Psoas muscle (tissue), 8 donors: ENCODE measurements at places on chromosomes 11 and 22.

GRCh38 chr22:26522012-26522411 is 9.7 kb upstream of the TFIP11 start:
- no peaks in the 10 kb centered on the region for H3K36me3 ChIP-seq
- no peak for DNase-seq
- H3K4me1 ChIP-seq = peaks cover 11% of the 10 kb centered on the region
- no peaks in the 10 kb centered on the region for H3K27me3 ChIP-seq
- no peak overlapping the region for H3K27ac ChIP-seq
- H3K4me3 ChIP-seq = no peak overlapping the region

DNA sequence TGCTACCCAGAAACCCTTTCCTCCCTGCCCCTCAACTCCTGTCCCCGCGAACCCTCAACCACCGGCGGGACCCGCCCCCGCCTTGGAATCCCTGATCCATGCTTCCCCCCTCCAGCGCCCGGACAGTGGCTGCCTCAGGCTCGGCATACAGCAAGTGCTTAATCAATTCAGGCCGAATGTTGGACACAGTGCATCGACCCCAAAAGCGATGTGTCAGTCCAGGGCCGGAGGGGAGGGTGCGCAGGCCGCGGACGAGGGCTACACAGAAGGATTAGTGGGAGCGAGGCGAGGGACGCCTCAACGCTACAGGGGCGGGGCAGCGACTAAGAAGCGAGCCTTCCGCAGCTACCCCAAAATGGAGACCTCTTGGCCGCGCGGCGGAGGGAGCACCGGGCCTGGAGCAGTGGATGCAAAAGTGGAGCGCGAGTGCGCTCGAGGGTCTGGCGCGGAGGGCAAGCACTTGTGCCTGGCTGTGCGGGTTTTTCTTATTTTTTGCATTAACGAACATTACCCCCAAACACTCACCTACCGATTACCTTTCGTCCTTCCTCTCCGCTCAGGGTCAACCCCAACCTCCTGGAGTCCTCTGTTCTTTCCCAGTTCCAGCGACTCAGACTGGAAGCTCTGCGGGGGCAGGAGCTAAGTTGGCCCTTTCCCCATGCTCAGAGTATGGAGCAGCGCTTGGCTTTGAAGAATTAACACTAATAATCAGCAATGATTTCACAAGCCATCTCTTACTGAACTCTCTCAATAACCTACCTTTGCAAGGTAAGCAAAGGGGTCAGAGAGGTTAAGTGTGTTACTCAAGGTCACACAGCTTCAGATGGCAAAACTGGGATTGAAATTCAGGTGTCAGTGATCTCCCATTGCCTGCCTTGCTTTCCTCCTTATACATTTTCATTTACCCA is 30.0 kb upstream of the WNT11 start:
- peak overlapping the region; percentile 78 for H3K4me3 ChIP-seq
- DNase-seq = no peak
- peak overlapping the region; percentile 80 for H3K27ac ChIP-seq

DNA sequence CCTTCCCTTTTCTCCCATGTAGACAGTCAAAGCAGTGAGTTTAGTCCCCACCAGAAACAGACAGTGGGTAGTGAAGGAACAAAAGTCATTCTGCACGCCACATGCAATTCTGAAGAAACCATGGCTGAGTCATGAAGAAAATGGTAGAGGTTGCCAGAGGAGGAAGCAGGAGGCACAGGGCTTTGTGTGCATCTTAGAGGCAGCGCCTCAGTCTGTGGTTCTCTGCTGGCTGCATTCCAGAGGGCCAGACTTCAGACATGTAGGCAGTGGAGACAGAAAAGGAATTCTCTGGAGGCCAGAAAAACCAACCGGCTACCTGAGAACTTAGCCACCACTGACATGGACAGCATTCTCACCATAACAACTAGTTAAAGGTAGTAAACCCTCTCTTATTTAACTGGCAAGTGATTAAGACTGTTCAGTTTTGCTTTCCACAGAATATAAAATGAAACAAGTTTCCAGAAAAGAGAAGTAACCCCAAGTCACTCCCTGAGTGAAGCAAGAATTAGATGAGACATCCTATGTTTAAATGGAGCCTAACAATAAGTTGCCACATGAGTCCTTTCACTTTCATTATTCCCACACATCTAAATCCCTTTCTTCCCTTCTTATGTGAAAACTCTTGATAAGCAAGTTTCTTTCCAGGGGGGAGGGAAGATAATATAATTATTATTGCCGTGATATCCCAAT is 556.1 kb downstream of the SOX6 start:
- H3K27me3 ChIP-seq = no peaks in the 10 kb centered on the region
- H3K4me1 ChIP-seq = peaks cover 6% of the 10 kb centered on the region
- no peak overlapping the region for H3K27ac ChIP-seq
- peak; percentile 46 for DNase-seq
- H3K4me3 ChIP-seq = no peak overlapping the region
- H3K36me3 ChIP-seq = no peaks in the 10 kb centered on the region

- no peaks in the 10 kb centered on the region for H3K4me1 ChIP-seq
- peaks cover 3% of the 10 kb centered on the region for H3K27me3 ChIP-seq
- no peak overlapping the region for H3K27ac ChIP-seq
- H3K36me3 ChIP-seq = no peaks in the 10 kb centered on the region
Measured at GRCh38 chr11:107591378-107592230, 657 bp downstream of the ELMOD1 start.
